Caki2 (cell line): ENCODE measurements at places on chromosomes 7 and 10.
A peak's percentile ranks its signal among the peaks of the same experiment; 100 is the strongest.

- DNase-seq = no peak
These were observed 53.3 kb downstream of the TPST1 start for GRCh38 chr7:66258409-66258808.

- no peak for DNase-seq
These were observed 2.5 kb upstream of the P4HA1 start for GRCh38 chr10:73099141-73099540.

DNA sequence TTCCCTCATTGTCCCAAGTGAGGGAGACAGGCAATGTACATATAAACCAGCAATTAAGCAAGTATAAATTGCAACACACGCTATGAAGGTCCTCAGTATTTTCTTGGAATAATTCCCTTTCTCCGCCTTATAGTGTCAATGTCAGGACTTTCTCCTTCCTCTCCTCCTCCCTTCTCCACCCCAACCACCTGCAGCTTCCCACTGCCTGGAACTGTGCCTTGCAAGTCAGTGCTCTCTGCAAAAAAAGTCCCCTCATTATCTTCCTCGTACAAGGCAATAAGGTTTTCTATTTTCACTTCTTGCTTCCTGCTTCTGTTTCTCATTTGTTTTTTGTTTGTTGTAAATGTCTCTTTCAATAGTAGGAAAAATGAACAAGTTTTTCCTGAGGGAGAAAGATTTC, 111.7 kb downstream of the GPR26 start:
- no peak for DNase-seq

- DNase-seq = no peak
These were observed 36.3 kb downstream of the CALML3 start for GRCh38 chr10:5560817-5561703.

GRCh38 chr7:17181482-17181881, 117.0 kb upstream of the AHR start:
- no peak for DNase-seq

GRCh38 chr10:69558559-69558958, 14.7 kb downstream of the NEUROG3 start:
- no peak for DNase-seq

DNA sequence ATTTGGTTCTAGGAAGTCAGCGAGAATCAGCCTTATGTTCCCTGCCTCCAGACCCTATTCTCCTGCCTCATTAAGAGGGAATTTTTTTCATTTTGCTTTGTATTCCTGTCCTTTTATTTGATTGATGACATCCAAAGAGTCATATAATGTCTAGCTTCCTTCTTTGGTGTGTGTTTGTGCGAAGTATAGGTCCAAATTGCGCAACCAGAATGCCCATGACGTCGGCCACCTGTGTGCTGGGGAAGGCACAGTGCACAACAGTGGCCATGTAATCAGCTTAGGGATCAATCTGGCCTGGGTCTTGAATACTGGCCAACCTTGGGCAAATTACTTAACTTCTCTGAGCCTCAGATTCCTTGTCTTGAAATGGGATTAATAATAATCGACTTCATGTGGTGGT, 206.2 kb downstream of the VTI1A start:
- no peak for DNase-seq

DNA sequence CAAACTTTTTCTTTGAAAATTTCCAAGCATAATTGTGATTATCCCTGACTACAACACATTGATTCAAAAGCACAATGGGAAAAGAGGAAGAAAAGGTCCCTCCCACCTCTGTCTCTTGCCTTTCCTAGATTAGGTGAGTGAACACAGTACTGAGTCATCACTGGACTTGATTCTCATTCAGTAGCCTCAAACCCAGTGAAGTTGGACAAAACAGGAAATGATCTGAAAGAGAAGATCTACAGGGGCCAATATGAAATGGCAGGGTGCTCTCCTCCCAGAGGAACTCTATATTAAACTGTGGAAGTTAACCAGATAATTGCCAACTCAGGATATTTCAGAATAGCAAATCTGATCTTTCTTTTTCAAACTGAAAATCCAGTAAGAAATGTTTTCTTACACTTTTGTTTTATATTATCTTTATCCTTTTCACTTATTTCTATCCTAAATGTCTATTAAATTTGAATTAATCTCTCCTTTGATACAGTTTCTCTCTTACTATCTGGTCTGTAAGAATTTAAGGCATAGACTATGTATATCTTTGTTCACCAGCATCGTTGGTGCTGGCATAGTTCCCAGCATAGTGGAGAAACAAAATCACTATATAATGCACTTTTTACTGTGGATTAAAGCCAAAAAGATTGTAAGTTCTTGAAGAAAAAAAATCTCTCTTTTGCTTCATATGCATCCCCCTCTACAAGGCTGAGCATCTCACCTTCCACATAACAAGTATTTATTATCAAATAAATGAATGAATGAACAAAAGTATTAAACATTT, 41.4 kb upstream of the IKZF1 start:
- no peak for DNase-seq

- no peak for DNase-seq
These were observed 27.0 kb downstream of the CDK6 start for GRCh38 chr7:92809397-92809759.

DNA sequence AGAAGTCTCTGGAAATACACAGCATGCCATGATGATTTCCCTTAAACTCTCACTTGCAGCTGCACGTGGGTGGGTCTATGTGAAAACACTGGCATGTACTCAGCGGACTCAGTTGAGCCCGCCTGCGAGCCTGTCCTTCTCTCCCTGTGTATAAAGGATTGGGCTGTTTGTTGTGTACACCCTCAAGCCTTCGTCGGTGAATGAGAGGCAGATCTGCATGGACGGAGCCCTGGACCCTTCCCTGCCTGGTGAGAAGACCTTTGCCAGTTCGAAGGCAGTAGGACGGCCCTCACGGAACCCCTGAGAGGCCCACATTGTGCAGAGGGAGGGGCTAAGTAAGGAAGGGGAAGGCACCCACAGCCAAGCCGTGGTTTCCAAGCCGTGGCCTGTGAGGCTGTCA, 121.2 kb downstream of the WDFY4 start:
- DNase-seq = no peak

- DNase-seq = no peak
These were observed 18.4 kb downstream of the VSTM4 start for GRCh38 chr10:49096890-49097445.

GRCh38 chr7:57256637-57257375, 124.6 kb upstream of the ZNF479 start:
- no peak for DNase-seq

DNA sequence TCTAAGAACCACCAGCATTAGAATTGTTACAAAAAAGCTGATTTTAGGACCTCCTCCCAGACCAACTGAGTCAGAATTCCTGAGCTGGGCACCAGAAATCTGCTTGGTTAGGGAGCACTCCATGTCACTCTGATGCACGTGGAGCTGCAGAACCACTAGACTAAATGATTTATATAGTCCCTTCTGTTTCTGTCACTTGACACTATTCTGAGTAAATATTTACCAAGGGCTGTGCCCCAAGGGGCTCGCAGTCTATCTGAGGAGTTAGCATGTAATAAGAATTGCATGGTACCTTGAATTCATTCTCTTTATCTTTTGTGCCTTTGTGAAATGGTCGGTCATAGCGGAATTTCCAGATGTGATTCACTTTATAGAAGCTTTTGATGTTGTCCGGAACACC, 196.0 kb upstream of the IMMP2L start:
- DNase-seq = no peak

DNA sequence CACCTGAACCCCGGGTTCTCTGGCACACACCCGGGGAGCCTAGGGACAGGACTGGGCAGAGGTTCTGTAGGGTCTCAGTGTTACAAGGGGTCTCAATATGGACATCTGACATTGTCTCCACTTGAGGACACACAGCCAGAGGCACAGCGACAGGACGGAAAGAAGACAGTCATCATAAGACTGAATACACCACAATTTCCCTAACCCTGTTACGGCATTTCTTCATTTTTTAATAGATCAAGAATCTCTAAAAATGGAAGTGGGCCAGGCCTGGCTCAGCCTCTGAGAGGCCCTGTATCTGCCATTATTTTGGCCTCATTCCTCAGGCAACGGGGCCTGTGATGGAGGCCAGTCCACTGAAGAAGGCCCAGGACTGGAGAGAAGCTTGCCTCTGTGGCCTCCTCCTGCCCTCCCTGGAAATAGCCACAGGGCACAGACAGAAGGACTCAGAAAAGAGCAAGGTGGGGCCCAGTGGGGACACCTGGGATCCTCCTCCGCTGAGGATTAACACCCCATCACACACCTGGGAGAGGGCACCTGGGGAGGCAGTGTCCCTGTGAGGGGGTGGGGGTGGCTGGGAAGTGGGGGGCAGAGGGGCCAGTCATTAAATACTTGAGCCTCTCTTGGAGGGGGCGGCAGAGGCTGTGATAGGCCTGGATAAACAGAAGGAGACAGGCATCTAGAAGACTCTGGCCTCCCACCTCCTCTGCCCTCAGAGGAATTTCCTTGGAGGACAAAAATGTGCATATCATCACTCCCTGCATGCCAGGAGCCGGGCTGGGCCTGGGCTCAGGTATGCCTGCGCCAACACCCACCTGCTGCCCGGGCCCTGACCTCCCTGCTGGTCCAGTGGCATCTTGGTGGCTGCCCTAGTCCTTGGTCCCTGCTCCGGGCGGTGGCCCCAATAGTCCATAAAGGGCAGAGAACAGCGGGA, 8.0 kb downstream of the SPOCK2 start:
- no peak for DNase-seq

DNA sequence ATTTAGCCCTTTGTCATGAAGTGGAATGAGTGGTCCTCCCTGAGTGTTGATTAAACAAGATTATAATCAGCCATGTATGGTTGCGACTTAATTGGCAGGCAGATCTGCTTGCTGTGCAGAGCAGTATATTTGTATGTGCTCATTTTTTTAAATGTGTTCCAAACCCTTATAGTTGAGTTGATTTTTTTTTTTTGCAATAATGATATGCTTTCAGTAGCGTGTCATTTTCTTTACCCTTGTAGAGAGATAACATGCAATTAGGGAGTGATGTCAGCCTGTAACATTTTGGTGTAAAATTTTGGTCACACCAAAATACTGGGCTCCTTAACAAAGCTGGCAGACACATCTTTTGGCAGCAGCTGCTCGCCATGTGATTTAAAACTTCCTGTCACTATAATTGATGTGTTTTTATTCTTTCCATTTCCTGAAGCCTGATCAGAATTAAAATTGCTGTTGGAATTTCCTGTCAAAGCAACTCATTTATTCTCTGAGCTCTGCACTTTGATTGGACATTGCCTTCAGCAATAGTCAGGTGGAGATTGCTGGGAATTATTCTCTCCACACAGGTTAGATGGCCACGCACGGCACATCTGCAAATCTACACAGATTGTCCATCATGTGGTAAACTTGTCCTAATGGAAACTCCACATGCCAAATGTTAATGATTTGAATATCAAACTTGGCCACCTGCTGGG, 125.3 kb downstream of the DYNC1I1 start:
- DNase-seq = no peak

- DNase-seq = no peak
These were observed 133.3 kb downstream of the MPP7 start for GRCh38 chr10:28169525-28169924.

DNA sequence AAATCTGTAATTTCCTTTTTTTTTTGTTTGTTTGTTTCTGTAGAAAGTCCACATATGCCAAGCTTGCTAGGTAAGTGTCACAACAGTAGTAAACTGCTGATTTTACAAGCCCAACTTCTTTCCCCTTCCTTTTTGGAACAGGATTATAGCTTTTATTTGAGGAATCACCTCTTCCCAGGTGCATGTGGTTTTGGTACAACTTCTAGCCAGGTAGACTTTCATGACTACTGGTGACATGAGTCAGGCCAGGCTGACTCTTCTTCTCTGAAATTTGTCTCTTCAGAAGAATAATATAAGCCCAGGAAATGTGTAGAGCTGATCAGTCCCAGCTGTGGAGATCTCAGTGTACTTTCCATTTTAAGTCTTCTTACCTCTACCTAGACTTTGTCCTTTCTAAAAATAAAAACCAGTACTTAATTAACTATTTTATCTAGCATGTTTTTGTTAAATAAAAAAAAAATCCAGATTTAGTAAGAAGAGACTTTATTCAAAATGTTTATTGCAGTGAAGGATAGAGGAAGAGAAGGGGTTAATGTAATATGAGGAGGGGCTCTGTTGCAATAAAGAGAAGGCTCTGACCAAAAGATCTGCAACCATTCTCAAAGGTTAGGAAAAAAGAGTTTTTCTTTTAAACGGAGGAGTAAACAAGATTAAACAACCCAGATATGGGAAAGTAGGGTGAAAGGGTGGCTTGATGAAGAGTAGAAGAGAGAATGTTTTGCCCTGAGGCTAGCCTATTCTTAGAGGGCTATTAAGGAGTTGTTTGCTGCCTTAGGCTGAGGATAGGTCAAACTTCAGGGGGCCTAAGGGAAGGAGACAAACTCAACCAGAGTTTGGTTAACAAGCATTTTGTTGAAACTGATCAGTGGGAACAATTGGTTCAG, 664.2 kb downstream of the SORCS1 start:
- no peak for DNase-seq

GRCh38 chr7:90740386-90740785, 144.3 kb downstream of the CDK14 start:
- no peak for DNase-seq

- no peak for DNase-seq
These were observed 2.1 kb upstream of the LIPM start for GRCh38 chr10:88800152-88801125.

DNA sequence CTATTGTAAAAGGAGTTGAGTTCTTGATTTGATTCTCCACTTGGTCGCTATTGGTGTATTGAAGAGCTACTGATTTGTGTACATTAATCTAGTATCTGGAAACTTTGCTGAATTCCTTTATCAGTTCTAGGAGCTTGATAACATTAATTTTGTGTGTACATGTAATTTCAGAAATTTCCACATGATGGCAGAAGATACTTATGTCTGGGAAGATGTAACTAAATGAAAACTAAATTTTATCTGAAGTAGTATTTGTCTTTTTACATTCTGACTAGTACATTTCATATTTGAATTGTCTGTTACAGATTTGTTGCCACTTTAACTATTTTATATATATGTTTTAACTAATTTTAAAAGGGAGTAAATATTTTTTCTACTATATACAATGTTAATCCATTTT, 27.6 kb downstream of the SDHAF3 start:
- DNase-seq = peak; percentile 15

GRCh38 chr10:77909021-77909748, 17.4 kb downstream of the DLG5 start:
- DNase-seq = no peak

- DNase-seq = peak; percentile 69
These were observed 43.4 kb downstream of the LDB3 start for GRCh38 chr10:86711513-86712316.

DNA sequence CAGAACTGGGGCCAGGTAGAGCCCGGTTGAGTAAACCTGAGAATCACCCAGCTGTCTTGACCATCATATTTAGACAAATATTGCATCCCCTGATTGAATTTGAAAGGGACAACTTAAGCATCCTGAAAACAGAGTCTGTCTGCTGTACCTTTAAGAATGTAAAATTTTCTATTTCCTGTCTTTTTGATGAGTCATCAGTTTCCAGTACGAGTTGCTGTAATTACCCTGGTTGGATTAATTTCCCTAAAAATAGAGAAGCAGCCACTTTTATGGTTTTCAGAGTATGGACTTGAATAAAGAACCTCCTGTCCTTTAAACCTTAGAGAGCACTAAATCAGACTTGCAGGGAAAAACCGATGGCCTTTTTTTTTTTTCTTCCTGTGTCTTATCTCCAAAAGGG, 164.6 kb upstream of the SH2B2 start:
- DNase-seq = peak; percentile 34

GRCh38 chr10:44946205-44946604, 13.4 kb upstream of the RASSF4 start:
- no peak for DNase-seq

- no peak for DNase-seq
These were observed 225.6 kb downstream of the TEX36 start for GRCh38 chr10:125457406-125457805.
